ENCODE measurements at places on chromosomes 3 and 15.

- DNase-seq, result no peak
Measured at GRCh38 chr3:133944181-133944580, 48.5 kb upstream of the RAB6B start.

GRCh38 chr15:95097361-95097760 lies 866.0 kb downstream of the MCTP2 start:
- DNase-seq, result no peak

DNA sequence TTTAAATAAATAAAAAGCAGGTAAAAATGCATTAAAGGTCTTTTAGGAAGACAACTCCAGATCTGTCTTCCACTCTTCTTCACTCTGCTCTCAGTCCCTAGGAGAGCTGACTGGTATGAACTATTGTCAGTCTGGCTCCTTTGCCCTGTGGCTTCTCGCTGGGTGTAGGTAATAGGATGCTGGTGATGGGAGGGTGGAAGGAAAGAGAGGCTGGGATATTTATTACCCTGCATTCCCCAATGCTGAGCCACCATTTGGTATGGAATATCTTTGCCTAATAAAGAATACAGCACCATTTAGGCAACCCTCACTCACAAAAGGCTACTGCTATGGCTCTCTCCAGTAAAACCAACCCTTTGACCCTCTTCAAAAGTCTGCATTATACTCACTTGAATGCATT lies 326.9 kb downstream of the CNTN3 start:
- DNase-seq, result no peak

- DNase-seq, result no peak
Measured at GRCh38 chr15:70200511-70201424, 103.1 kb upstream of the TLE3 start.

Data from ecto neural progenitor cell (in vitro differentiated cells).